ENCODE measurements at places on chromosomes 5 and 9.

- DNase-seq = no peak
These were observed 296.8 kb downstream of the EBF1 start for GRCh38 chr5:158802941-158803341.

- DNase-seq = no peak
These were observed 39.1 kb downstream of the TPD52L3 start for GRCh38 chr9:6367128-6367890.

- no peak for DNase-seq
These were observed 38.9 kb downstream of the DAB2IP start for GRCh38 chr9:121690316-121690715.

- no peak for DNase-seq
These were observed 435.3 kb downstream of the NR2F1-AS1 start for GRCh38 chr5:93145767-93146166.

GRCh38 chr5:6861667-6862066 is 148.4 kb downstream of the TENT4A start:
- no peak for DNase-seq

Measured in omental fat pad (tissue), 4 donors.